ENCODE measurements at places on chromosomes 3 and 15.

DNA sequence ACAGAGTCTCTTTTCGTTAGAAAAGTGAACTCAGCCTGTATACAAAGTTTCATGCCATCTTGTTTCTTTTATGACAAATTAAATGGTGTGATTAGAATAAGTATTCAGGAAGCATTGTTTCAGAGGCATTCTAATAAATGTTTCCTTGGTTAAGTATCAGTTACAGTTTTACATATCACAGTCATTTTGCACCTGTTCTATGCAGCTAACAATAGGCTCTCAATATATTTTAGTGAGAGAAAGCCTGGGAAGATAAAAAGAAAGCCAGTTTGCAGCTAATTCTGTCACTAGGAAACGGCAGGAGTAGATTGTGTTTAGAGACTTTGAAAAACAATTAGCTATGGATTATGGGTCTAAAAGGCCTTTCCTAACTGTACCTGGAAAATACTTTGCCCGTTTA, 252.8 kb downstream of the ZIC1 start:
- no peak for DNase-seq

DNA sequence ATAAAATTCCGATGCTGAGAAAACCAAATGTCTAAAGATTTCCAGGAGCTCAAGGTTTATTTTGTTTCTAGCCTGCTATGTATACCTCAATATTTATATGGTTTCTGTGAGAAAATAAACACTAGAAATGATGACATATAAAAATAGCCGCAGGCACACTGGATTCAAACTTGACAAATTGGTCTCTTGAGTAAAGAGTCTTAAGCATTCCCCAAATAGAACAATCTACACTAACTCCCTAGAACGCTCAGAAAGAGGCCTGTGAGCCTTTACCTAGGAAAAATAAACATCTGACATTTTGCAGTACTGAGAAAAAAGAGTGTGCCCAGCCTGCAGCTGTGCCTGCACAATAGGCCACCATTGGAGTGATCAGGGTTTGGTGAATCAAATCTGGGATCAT, 75.2 kb downstream of the NEK10 start:
- no peak for DNase-seq

DNA sequence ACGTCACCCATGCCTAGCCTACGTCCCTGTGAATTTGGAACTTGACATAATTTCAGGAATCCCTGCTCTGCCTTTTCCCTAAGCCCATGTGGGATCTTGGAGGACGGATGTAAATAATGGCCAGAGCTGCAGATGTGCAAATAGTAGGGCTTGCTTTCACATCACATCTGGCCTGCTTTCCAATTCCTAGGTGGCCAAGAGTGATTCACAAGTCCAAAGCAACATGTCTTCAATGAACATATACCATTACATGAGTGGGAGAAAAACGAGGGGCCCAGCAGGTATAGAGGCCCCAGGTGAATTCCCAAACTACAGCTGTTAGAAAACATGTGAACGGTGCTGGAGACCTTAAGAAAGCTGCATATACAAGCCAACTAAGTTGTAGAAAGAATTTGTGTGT, 214.6 kb downstream of the MAGI1 start:
- no peak for DNase-seq

- no peak for DNase-seq
Observed at GRCh38 chr3:111808439-111808838, 50.6 kb upstream of the PHLDB2 start.

DNA sequence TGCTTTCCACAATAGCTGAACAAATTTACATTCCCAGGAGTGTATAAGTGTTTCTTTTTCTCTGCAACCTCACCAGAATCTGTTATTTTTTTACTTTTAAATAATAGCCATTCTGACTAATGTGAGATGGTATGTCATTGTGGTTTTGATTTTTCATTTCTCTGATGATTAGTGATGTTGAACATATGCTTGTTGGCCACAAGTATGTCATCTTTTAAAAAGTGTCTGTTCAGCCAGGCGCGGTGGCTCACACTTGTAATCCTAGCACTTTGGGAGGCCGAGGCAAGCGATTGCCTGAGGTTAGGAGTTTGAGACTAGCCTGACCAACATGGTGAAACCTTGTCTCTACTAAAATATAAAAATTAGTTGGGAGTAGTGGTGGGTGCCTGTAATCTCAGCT, 619.3 kb downstream of the SI start:
- DNase-seq: no peak

GRCh38 chr3:66723231-66723630, 222.4 kb upstream of the LRIG1 start:
- DNase-seq: no peak

GRCh38 chr3:152610622-152611021, 224.3 kb upstream of the P2RY1 start:
- no peak for DNase-seq

- DNase-seq: no peak
Observed at GRCh38 chr15:67366904-67367303, 112.3 kb downstream of the IQCH start.

DNA sequence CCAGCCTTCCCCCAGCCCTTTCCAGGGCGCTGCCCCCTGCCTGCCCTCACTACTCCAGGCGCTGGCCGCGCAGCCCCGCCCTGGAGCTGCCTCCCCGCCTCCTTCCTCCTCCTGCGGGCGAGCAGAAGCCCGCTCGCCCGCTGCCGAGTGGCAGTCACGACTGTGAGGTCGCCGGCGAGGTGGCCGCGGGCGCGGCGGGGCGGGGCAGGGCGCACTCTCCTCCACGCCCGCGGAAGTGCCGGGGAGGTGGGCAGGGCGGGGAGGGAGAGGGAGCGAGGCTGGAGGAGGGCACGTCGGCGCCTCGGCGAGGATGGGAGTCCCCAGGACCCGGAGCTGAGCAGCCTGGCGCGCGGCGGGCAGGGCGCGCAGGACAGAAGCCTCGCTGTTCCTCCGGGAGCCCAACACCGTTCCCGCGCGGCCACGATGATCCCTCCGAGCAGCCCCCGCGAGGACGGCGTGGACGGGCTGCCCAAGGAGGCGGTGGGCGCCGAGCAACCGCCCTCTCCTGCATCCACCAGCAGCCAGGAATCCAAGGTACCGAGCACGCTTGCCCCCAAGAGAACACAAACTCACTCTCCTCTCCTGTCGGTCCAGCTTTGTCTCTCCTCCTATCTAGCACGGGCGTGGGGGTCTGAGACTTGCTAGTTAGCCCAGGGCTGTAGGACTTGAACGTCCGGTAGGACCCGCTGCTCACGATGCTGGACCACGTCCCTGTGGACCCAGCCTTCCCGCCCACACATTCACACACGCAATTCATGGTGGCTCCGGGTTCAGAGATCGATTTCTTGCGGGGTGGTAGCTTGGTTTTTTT, at the start of gene STAC:
Gene STAC (plus strand): TSS at position 284 of the 811 bp plus-strand sequence. CDS start 140 bp downstream, at position 424.
- no peak for DNase-seq

- no peak for DNase-seq
Observed at GRCh38 chr15:45401665-45402161, 23.4 kb upstream of the GATM start.

DNA sequence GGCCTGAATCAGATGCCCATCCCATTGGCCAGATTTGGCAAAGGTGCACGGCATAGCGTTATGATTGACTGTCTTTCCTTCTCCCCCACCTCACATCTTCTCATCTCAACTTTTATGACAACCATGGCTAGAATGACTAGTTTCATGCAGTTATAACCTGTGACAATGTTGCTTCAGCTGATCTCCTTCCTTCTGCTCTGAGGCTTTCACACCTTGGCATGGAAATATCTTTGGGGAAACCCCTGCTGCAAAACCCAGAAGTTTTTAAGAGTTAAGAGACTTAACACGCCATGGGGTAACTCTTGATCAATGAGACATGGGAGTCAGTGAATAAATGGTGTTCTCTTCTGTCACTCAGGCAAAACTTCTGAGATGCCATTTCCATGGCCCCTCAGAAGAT, 290.7 kb upstream of the MDFIC2 start:
- no peak for DNase-seq

- no peak for DNase-seq
Observed at GRCh38 chr3:104990758-104991157, 376.0 kb upstream of the ALCAM start.

GRCh38 chr3:43207628-43208085, 78.7 kb upstream of the SNRK start:
- no peak for DNase-seq

GRCh38 chr3:157111518-157111917, 48.4 kb downstream of the CCNL1 start:
- DNase-seq: no peak

DNA sequence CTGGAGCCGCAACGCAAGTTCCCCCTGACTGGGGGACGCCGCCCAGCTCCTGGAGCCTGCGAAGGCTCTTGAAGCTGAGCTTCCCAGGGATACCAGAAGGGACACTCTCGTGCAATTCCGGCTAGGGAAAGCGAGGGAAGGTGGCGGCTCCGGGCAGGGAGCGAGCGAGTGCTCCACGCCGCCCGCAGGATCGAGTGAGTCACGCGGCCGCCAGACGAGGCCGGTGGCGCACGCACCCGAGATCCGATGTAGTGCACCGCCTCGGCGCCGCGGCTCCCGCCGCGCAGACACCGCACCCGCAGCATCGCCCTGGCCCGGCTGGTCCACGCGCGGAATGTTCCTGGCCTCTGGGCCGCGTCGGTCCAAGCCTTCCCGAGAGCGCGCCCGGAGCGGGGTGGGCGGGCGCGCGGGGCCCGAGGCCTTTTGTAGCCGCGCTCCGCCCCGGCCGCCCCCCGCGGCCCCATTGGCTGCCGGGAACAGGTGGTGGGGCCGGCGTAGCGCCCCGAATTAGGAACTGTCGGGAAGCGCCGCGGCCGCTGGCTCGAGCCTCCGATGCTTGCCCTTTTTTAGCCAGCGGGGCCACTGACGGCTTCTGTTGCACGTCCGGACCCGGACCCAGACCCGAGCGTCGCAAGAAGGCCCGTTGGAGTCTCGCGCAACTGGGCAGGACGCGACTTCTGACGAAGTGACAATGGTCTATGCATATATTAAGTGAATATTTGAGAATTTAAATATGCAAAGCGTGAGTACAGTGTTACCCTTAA, at the start of gene GATM:
Gene GATM (minus strand): TSS at position 396 of the 764 bp plus-strand sequence. CDS start 91 bp downstream, at position 305.
- peak; percentile 8 for DNase-seq

GRCh38 chr15:70605606-70606410, 157.6 kb downstream of the UACA start:
- no peak for DNase-seq

DNA sequence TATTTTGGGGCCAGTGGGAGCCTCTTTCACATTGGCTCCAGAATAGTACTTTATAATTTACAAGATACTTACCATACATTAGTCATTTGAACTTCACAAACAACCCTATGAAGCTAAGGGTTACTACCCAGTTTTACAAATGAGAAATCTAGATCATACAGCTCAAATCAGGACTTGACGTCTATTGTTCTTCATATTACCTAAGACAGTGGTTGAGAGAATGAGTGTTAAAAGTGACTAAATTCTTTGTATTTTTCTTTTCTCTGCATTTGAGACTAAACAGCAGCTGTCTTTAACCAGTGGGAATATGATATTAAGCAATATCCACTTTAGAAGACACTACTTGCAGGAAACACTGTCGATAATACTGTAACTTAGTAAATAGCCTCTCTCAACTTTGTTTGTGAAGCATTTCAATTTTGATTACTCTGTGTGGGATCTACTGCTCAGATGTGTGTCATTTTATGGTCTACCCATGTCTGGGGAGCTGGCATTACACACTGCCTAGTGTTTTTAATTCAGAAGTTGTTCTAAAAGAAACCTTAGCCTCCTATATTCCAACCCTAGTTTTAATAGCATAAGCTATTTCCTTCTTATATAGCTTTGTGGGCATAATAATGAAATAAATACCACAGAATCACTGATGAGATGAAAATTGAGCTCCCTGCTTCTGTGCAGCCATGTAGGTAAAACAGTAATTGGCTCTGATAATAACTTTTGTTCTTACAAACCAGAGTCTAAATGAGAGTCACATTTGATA, 45.9 kb downstream of the IQCH start:
- no peak for DNase-seq

GRCh38 chr15:53759411-53759931, at the start of gene WDR72:
WDR72 (minus strand) TSS chr15:53759663; CDS start chr15:53733149, 26,514 bp downstream.
- no peak for DNase-seq

DNA sequence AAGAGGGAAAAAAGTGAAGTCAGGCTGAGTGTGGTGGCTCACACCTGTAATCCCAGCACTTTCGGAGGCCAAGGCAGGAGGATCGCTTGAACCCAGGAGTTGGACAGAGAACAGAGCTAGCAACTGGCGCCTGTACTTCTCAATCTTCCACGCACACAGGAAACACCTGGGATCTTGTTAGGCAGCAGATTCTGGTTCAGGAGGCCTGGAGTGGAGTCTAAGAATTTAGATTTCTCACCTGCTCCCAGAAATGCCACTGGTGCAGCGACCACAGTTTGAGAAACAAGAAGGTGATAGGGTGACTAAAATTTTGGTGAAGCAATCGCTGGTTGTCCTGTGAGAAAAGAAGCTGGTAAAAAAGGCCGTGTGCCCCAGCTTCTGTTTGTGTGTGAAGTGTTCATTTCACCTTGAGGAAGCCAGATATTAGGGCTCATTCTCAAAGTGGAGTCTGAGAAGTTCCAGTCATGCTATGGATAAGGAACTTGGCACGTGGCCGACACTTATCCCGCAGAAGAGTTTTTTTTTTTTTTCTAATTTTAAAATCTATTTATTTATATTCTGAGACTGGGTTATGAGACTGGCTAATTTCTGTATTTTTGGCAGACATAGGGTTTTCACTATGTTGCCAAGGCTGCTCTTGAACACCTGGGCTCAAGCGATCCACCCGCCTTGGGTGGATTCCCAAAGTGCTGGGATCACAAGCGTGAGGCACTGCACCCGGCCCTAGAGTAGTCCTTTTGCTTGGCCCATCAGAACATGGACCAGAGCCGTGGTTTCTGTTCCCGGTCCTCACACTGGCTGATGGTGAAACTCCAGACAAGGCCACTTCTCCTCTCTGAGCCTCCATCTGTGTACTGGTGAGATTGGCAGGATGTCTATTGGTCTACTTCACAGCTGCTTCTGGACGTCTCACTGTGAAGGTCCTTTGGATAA, 324.6 kb upstream of the PROK2 start:
- DNase-seq: no peak

GRCh38 chr3:9101286-9101685, 138.0 kb upstream of the RAD18 start:
- DNase-seq: no peak

DNA sequence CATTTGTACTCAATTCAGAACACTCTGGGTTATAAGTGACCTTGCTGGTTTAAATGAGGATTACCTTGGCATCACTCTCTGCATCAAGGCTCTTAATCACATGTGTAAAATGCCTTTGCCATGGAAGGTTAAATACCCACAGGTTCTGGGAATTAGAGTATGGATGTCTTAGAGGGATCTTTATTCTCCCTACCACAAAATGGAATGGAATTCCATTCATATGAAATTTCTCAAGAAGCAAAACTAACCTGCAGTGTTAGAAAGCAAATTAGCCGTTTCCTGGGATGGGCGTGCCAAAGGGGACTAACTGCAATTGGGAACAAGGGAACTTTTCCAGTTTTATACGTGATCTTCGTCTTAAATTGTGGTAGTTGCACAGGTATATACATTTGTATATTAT, 39.8 kb downstream of the TBL1XR1 start:
- no peak for DNase-seq

- no peak for DNase-seq
Observed at GRCh38 chr3:29348316-29348715, 67.4 kb downstream of the RBMS3 start.

GRCh38 chr3:16204751-16205150, 30.3 kb downstream of the GALNT15 start:
- DNase-seq: no peak

All from stimulated activated CD8-positive, alpha-beta memory T cell treated with anti-CD3 and anti-CD28 coated beads, Interleukin-4, amount 100 ng/mL, for 1 hour (primary cell).